ENCODE measurements at places on chromosomes 3 and 15.

DNA sequence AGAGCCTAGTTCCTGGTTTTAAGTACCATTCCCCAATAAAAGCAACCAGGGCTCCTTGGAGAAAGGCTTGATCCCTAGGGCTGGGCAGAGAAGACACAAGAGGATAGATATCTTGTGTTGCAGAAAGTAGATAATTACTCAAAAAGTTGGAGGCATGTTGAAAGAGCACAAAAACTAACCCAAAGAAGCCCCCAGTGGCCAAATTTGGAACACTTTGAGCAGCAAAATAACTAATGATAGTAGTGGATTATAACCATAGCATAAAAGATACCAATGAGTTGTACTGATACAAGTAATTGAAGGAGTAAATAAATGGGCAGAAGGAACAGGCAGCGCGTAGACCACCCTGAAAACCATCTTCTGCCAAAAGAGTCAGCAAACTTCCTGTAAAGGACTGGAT, 12.0 kb downstream of the EXOSC7 start:
- no peak for DNase-seq

DNA sequence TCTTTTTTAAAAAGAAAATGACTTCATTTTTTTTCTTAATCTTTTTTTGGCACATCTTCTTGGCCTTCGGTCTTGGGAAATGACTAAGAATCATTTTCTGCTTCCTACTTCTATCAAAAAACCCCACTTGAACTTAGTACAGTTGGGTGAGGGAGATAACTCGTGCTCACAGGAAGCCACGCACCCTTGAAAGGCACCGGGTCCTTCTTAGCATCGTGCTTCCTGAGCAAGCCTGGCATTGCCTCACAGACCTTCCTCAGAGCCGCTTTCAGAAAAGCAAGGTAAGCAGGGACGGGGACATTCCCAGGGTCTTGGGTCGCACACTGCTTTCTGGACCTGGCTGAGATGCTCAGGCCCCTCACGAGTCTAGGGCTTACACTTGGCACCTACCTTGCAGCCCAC, at the start of gene CCR4:
Gene CCR4, plus strand, starts transcription at position 235 of the 402 bp plus-strand sequence. CDS start 1,779 bp downstream, outside the sequence.
- DNase-seq, result no peak

GRCh38 chr3:169112153-169112892, 551.2 kb downstream of the MECOM start:
- no peak for DNase-seq

DNA sequence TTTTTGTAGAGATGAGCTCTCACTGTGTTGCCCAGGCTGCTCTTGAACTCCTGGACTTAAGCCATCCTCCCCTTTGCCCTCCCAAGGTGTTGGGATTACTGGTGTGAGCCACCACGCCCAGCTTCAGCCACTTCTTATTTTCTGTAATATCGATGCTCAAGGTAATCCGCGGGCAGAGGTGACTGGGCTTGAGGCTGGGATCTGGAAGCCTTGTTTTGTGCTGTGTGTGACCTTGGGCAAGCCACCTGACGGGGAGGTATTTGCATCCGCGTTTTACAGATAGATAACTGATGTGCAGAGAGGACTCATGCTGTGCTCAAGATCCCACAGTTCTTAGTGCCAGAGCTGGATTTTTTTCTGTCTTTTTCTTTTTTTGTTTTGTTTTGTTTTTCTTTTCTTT, 27.8 kb upstream of the SEMA4B start:
- DNase-seq, result no peak

- DNase-seq, result no peak
These were observed 398.4 kb upstream of the KCNMB2 start for GRCh38 chr3:178137831-178138230.

GRCh38 chr15:76234337-76234889, 76.9 kb downstream of the ETFA start:
- no peak for DNase-seq

DNA sequence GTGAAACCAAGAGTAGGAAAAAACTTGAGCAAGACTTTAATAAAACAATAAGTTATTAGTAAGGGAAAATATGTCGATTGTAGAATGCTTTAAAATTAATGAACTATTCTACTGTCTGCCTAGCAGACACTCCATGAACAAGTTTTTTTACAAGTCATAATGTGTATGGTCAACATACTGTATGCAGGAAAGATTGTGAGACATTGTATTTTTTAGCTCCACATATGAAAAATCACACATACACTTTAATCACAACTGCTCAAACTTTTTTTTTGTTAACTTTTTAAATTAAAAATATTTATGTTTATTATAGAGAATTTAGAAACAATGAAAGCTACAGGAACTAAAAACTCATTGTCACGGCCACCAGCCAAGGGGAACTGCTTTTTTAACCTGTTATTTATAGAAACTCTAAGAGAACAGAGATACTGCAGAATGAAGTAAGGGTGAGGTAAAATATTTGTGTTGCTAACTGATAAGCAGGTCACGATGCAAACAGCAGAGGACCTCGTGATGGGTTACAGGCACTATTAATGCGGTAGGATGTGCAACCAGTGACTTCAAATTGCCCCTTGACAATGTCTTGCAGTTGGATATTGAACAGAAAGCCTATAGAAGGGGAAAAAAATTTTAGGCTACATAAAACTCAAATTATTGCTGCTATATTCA, 53.0 kb downstream of the THSD4 start:
- DNase-seq, result no peak

GRCh38 chr15:28112101-28112760, 13.1 kb upstream of the OCA2 start:
- no peak for DNase-seq

GRCh38 chr3:53140847-53141845, 10.9 kb upstream of the RFT1 start:
- DNase-seq, result no peak

DNA sequence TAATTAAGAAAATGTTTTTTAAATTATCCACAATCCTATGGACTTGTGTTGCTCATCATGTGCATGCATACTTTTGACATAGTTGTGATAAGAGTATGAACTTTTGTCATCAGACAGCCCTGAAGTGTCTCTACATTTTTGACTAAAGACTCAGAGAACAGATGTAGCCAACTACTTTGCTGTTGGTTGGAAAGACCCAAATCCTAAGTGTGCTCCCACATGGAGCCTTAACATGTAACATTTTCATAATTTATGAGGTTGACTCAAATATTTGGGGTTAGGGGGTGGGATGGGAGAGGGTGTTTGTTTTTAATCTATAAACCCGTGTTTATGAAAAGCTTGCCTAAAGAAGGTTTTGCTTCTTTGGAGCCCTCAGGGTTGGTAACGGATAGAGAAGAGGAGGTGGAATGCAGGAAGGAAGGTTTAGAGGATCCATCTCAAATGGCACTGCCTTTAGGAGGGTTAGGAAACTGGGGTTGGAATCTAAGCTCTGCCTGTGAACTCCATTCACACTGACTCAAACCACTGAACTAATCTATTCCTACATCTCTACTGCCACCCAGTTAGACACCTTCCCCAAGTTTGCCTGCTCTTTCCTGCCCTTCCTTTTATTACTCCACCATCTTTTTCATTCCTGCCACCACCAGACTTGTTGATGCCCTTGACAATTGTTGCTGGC, 3.7 kb downstream of the BOC start:
- DNase-seq, result peak; percentile 83
